ENCODE measurements at places on chromosomes 2 and 18. TPM values are rescaled to one million over a fixed set of nuclear protein-coding genes. Genes with fewer than 3 reads are reported as not detected.
A peak's percentile ranks its signal among the peaks of the same experiment; 100 is the strongest.

- DNase-seq, result no peak
These were observed 1074.2 kb upstream of the ZEB2 start for GRCh38 chr2:145593991-145594614.

ELOA2 gene
- total RNA-seq, result not detected

SCN7A gene
- 27.5 TPM for total RNA-seq

PCARE gene
- 1.0 TPM for total RNA-seq

DNA sequence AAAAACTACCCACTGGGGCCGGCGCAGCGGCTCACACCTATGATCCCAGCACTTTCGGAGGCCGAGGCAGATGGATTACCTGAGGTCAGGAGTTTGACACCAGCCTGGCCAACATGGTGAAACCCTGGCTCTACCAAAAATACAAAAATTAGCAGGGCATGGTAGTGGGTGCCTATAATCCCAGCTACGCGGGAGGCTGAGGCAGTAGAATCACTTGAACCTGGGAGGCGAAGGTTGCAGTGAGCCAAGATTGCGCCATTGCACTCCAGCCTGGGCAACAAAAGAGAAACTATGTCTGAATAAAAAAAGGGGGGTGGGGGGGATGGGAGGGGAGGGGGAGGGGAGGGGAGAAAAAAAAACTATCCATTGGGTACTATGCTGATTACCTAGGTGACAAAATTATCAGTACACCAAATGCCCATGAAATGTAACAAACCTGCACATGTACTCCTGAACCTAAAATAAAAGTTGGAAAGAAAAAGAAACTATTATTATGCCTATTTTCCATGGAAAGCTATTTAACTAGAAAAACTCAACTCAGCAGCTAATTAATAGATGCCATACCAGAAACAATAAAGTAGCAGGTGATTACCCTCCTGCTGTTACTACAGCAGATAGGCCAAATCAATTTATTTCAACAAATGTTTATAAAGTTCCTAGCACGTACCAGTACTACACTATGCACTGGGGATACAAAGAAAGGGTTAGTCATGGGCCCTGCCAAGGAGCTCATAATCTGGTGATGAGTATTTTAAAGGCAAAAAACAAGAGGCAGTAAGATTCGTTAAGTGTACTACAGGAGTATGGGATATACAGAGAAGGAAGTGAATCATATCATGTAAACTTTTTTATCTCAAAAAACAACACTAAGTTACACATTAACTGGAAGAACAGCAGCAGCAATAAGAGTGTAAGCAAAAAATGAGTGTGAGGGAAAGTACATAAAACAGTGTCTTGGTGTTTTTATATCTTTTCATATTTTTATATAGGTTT is 112.8 kb upstream of the SLC39A10 start:
- no peak for DNase-seq

DNA sequence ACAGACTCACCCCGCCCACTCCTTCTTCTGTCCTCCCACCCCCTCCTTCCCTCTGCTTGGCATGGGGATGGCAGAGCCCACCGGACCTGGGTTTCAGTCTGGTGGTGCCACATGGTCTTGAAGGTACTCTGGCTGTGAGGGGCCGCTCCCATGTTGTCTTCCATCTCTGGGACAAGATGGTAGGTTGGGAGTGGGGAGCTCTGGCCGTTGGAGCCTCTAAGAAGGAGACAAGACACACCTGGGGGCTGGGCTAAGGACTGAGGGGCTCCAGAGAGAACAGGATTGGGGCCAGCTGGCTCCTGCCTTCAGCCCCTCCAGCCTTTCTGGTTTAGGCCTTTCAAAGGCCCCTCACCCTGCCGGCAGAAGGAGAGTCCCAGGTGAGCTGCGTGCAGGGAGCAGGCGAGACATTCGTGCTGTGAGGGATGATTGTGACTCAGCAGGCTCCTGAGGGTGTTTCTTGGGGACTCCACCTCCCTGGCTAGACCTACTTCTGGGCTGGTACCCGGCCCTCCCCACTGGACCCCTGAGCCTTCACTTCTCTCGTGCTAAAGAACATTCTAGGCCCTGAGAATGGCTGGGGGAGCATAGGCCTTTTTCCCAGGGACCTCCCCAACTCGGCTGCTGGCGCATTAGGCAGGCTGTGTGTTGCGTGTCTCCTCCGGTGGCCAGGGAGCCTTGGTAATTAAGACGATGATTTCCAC is 128.2 kb upstream of the HAAO start:
- DNase-seq, result peak; percentile 7

GRCh38 chr2:161141033-161141432 is 19.2 kb upstream of the TANK start:
- DNase-seq, result no peak

Data from left cardiac atrium (tissue), 4 donors.